H1 (cell line): ENCODE measurements at places on chromosomes 2 and 18. TPM values are rescaled to one million over a fixed set of nuclear protein-coding genes. Genes with fewer than 3 reads are reported as not detected.

GRCh38 chr2:198762441-198762840, 695.3 kb downstream of the SATB2 start:
- DNase-seq, result no peak

DNA sequence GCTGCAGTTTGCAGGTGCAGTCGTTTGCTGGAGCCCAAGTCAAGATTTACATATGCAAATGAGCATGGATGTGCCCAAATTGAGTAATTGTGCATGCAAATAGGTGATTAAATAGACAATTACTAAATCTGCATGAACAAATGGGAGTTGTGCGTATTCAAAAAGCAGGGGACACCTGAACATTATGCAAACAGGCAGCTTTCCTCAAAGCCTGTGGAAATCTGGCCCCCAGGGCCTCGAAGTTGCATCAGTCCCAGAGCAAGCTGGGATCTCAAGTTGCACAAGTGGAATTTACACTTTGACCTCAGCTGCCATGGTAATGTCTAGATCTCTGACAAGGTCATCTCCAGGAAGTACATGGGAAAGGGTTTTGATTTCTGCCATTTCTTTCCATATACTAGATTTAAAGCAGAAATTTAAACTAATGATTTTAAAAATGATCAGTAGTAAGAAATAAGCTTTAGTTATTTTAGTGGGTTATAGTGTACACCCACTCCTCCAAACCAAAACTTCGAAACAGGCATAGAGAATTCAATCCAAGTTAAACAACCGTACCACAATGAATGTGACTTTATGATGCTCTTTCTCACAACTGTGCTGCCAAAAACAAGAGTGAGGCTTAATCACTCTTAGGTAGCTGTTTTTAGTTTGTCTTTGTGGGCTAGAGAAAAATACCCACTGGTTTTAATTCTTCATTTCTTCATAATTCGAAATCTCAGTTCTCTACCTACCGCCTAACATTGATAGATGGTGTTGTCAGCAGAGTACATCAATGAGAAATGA, 110.7 kb downstream of the RND3 start:
- DNase-seq, result no peak

DNA sequence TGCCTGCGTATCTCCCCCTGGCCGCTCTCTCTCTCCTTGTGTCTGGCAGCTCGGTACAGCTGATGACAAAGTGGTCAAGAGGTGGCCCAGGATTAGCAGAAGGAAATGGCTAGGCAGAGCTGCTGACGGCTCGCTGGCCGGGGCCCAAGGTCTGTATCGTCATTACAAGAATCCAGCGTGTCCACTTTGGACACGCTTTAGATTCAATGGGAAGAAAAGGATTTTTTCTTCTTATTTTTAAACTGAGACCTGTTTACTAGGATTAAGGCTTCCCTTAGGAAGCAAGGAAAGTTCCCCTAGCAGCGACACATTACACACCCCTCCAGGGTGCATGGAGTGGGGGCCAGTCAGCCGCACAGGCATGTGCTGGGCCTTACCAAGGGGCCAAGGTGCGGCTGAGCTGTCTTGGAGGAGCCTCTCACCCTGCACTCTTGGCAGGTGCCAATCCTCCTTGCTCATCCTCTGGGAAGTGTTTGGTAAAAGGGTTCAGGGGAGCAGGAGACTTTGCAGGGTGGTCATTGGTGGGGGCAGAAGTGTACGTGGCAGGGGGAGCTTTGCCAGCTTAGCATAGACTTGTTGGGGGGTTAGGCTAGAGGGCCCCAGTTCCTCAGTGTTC, 76.8 kb downstream of the POLR1A start:
- DNase-seq, result no peak

GRCh38 chr2:172109256-172109987, 6.7 kb upstream of the DLX2 start:
- DNase-seq, result no peak

GRCh38 chr2:7419186-7419585, 502.0 kb downstream of the RNF144A start:
- DNase-seq, result no peak

DNA sequence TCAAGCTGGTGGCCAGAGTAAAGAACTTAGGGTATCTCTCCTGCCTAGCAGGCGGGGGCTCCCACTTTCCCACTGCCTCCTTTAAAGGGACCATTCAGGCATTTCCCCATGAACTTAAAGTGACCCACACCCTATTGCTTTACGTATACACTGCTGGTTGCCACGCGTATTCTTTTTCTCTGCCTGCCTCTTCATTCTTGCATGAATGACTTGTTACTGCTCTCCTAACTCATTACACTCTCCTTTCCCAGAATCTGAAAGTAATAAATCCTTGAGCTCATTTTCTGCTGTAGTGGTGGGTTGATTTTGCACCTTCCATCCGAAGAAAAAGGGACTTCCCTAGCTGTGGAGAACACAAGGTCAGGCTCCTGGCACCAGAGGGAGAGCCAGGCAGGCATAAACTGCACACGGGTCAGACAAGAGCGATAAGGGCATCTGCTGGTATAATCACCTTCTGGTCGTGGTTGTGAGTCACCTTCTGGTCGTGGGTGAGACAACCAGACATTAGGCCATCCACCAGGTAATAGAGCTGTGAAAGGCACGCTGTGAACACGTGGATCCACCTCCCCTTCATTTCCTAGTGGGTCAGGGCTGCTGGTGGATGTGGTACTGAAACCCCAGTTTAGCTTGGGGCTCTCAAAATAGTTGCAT, 950.3 kb downstream of the SOCS6 start:
- no peak for DNase-seq

- no peak for DNase-seq
Measured at GRCh38 chr2:55088400-55088799, 38.1 kb upstream of the RTN4 start.

DNA sequence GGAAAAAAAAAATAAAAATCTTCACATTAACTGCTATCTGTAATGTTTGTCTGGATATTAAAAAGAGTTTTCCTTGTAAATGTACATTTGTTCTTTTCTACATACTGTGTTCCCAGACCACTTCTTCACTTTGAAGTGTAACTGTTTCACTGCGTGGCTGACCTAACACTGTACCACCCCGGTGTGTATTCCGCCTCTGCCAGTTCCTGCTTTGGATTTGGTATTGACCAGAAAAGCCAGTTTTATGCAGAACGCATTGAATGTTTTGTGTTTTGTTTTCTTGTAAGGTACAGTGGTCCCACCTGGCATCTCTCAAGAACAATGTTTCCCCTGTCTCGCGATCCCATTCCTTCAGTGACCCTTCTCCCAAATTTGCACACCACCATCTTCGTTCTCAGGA, 128.2 kb upstream of the IL1R2 start:
- no peak for DNase-seq

GRCh38 chr2:239231231-239232194, 169.3 kb downstream of the HDAC4 start:
- no peak for DNase-seq

- DNase-seq, result no peak
Measured at GRCh38 chr2:120863146-120863545, 127.5 kb downstream of the GLI2 start.

SLC9A2 gene
- 0.13 and 0.15 TPM in 2 replicates for total RNA-seq

OSBPL6 gene
- 5.6 and 7.2 TPM in 2 replicates for total RNA-seq

DNA sequence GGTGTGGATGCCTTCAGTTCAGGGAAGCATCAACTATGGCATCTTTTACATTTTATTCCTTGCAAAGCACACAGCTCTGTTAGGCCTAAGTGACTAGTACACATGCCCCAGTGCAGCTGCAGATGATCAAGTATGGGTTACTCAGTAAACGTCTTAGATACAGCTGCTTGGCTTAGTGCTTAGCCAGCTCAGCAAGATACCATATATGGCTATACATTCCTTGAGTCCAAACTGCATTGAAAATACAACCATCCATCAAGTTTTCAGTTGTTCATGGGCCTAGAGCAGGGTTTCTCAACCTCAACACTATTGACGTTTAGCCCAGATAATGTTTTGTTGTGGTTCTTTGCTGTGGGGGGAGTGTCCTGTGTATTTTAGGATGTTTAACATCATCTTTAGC, 769.9 kb downstream of the TSN start:
- no peak for DNase-seq

DNA sequence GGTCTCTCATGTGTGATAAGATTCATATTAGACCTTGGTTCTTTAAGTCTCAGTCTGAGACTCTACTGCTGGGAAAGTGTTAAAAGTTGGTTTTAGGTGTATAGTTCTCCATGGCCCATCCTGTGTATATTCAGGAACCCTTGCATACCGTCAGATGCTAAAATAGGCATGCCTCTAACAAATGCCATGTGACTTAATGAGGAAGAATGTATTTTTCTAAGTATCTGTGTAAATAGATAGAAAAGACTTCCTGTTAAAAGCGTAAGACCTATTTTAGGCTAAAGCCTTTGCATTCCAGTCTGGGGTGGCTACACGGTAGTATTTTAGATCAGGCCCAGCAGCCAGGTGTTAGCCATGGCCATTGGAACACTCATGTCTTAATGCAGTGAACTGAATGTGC, 73.3 kb downstream of the RHBDD1 start:
- DNase-seq, result no peak

DNA sequence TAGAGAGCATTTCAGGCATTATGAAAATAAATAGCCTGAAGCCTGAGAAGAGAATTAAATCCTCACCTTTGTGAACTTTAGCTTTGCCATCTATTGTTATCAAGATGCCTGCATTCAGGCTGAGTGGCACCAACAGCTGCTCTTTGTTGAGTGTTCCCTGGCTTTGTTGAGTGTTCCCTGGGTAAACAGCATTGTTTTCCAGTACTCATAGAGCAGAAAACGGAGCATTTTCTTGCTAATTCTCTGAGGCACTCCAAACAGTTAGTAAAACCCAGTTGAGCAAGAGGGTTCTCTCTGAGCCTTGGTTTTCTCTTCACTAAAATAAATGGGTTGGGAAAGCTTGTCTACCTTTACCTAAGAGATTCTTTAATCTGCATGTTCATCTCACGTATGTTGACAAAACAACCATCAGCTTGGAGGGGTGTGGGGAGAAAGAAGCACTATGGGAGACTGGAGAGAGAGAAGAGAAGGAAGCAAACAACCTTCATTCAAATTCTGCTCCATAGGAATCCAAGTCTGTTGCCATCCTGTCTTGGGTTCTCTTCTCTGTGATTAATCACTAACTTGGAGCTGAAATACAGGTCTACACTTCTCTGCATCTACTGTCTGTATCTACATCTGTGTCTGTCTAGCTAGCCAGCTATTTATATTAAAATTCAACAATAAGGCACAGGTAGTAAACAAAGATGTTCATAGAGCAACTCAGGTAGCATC, 567.0 kb upstream of the SOX11 start:
- DNase-seq, result no peak

TDRD15 gene
- not detected in 2 replicates for total RNA-seq

DNA sequence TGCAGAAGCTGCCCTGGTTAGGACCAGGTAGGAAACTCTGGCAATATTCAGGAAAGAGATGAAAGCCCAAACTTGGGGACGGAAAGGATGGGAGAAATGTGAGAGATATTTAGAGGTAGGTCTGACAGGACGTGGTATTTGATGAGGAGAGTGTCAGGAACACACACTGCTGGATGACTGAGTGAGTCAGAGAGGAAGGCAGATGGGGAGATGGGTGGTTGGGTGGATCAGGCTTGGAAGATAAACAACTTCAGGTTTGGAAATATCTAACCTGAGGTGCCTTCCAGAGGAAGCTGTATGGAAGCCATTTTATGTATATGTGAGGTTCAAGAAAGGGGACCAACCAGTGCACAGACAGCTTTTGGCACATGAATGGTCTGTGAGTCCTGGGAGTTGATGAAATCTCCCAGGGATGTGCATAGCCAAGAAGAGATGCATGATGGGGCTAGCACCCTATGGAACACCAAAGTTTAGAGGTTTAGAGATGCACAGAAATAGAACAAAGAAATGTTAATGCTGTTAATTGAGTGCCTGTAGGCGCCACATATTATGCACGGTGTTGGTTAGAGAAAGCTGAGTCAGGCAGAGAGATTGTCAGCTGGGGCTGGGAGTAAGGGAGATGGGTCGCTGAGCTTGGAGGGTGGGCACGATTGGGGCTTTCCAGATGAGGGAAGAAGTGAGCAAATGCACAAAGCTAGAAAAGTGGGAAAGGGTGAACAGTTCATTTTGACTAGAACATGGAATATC, 101.0 kb downstream of the VIT start:
- DNase-seq, result no peak

DNA sequence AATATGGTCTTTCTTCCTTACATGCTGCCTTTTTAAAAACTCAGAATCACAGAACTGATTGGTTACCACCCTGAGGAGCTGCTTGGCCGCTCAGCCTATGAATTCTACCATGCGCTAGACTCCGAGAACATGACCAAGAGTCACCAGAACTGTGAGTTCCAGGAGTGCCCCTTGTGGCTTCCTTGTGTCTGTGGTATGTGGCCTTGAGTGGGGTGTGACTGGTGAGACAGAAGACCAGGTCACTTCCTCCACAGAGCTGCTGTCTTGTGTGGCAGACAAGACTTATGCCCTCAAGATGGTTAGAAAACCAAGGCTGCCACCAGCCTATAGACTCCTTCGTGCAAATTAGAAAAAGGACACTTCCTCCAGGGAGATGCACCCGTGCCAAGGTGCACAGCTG, 72.6 kb downstream of the EPAS1 start:
- DNase-seq, result no peak

EPB41L3 gene
- 12.8 and 16.1 TPM in 2 replicates for total RNA-seq

HOXD12 gene
- total RNA-seq, result not detected in 2 replicates

GRCh38 chr2:9693196-9693491, 62.3 kb upstream of the YWHAQ start:
- DNase-seq, result no peak

SEMA4C gene
- total RNA-seq, result 67.3 and 74.3 TPM in 2 replicates

ZFP36L2 gene
- 102 and 109 TPM in 2 replicates for total RNA-seq
